ENCODE measurements at places on chromosomes 6 and 20. TPM values are rescaled to one million over a fixed set of nuclear protein-coding genes. Genes with fewer than 3 reads are reported as not detected.

FAXC gene
- 1.1 TPM for total RNA-seq

OR2H2 gene
- not detected for total RNA-seq

- DNase-seq = no peak
- no peak overlapping the region for H3K27ac ChIP-seq
- peaks cover under 1% of the 10 kb centered on the region for H3K4me1 ChIP-seq
- no peaks in the 10 kb centered on the region for H3K36me3 ChIP-seq
- no peaks in the 10 kb centered on the region for H3K27me3 ChIP-seq
These were observed 36.1 kb upstream of the CEP162 start for GRCh38 chr6:84263557-84263956.

GRCh38 chr6:80145921-80146320 lies 39.5 kb downstream of the BCKDHB start:
- H3K4me3 ChIP-seq = no peak overlapping the region
- no peaks in the 10 kb centered on the region for H3K36me3 ChIP-seq
- H3K4me1 ChIP-seq = peaks cover 37% of the 10 kb centered on the region
- H3K27me3 ChIP-seq = no peaks in the 10 kb centered on the region
- no peak for DNase-seq

GRCh38 chr6:116564311-116564710 lies 7.0 kb upstream of the RWDD1 start:
- no peaks in the 10 kb centered on the region for H3K27me3 ChIP-seq
- peak overlapping the region; percentile 64 for H3K27ac ChIP-seq
- H3K4me3 ChIP-seq = no peak overlapping the region
- peaks cover 21% of the 10 kb centered on the region for H3K4me1 ChIP-seq

DNA sequence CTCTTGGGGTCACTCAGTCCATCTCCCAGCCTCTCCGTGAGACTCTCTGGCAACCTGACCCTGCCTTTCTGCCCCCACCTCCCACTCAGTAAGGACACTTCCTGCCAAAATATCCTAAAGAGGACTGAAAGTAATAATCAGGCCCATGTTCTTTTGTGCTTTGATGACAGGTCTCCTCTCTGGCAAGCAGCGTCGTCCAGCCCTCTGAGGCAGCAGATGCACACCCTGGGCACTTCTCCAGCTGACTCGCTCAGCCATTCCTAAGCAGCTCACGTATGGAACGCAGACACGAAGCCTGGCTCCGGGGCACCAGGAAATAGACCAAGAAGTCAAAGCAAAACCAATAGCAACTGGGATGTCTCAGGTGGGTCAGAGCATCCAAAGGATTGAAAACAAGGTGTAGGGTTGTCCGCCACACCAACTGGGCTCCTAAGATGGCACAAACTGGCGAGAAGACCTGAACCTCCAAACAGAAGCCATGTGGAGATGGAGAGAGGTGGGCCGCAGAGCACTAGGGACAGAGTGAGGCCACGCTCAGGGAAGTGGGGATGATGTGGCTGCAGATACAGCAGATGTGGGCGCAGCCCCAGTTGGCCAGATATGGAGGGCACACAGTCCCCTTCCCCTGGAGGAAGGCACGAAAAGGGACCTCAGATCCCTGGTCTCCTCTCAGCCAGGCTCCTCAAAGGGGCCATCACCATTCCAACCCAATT lies 99.3 kb downstream of the PRND start:
- H3K4me3 ChIP-seq = no peak overlapping the region
- H3K36me3 ChIP-seq = no peaks in the 10 kb centered on the region
- no peak overlapping the region for H3K27ac ChIP-seq
- H3K4me1 ChIP-seq = peaks cover 4% of the 10 kb centered on the region

DNA sequence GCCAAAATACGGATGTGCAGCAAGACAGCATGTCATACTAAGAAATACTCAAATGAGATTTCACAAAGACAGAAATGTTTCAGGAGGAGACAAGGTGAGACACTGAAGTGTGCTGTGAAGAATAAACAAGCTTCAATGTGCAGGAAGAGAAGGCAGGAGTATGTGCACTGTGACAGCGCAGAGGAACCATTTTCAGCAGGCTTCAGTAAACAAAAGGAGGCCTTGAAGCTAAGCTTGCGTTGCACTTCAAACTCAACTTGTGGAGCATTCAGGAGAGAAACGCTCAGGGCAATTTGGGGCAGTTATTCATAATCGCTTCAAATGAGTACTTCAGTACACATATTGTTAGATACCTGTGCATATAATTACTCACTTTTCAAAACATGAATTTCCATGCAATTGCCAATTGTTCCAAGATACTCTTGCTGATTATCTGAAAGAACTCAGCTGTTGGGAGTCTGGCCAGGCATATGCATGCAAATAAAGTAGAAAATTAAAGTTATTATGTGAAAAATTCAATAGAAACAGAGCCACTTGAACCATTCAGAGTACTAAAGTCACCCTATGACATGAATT lies 234.2 kb upstream of the OPRM1 start:
- no peak for DNase-seq
- H3K36me3 ChIP-seq = no peaks in the 10 kb centered on the region

- no peak overlapping the region for H3K27ac ChIP-seq
- H3K36me3 ChIP-seq = no peaks in the 10 kb centered on the region
- peaks cover 46% of the 10 kb centered on the region for H3K4me1 ChIP-seq
- H3K27me3 ChIP-seq = no peaks in the 10 kb centered on the region
These were observed 58.0 kb downstream of the FOXO3 start for GRCh38 chr6:108618623-108619152.

DNA sequence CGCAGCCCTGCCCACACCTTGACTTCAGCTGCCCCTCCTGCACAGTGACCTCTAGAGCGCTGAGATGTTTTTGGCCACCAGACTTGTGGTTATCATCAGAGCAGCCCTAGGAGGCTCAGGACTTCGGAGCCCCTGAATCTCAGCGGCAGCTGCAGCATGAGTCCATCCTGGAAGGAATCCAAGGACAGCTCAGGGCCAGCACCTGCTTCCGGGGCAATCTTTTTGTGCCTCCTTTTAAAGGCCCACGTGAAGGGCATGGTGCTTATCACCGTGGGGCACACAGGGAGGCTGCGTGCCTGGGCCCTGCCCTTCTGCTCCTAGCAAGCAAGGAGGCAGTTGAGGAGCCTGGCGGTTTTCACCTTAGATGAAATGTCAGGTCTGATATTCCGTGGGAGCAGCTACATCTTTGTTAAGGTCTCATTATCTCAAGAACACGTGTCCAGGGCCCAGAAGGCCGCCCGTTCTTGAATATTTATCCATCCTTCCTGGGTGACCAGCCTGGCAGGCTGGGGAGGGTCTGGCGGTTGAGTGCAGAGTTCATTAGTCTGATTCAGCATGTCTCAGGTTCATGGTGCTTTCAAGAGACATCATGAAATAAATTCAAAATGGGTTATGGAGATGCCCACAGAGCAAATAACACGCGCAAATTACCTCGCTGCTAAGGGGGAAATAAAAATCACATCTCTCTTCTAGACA lies 392.4 kb downstream of the TAF4 start:
- no peak overlapping the region for H3K27ac ChIP-seq
- no peak for DNase-seq
- H3K27me3 ChIP-seq = no peaks in the 10 kb centered on the region
- H3K36me3 ChIP-seq = no peaks in the 10 kb centered on the region

DNA sequence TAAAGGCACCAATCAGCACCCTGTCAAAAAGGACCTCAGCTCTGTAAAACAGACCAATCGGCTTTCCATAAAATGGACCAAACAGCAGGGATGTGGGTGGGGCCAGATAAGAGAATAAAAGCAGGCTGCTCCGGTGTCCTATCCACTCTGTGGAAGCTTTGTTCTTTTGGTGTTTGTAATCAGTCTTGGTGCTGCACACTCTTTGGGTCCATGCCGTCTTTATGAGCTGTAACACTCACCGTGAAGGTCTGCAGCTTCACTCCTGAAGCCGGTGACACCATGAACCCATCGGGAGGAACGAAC lies 7.3 kb upstream of the PXDC1 start:
- peaks cover 19% of the 10 kb centered on the region for H3K4me1 ChIP-seq
- H3K36me3 ChIP-seq = no peaks in the 10 kb centered on the region
- H3K27me3 ChIP-seq = no peaks in the 10 kb centered on the region
- peak overlapping the region; percentile 72 for H3K27ac ChIP-seq
- peak; percentile 81 for DNase-seq
